Germinal center (tissue), 1 donor: ENCODE measurements at places on chromosomes 11 and 22.

- peak; percentile 65 for DNase-seq
These were observed 851 bp downstream of the PTDSS2 start for GRCh38 chr11:450809-451451.

DNA sequence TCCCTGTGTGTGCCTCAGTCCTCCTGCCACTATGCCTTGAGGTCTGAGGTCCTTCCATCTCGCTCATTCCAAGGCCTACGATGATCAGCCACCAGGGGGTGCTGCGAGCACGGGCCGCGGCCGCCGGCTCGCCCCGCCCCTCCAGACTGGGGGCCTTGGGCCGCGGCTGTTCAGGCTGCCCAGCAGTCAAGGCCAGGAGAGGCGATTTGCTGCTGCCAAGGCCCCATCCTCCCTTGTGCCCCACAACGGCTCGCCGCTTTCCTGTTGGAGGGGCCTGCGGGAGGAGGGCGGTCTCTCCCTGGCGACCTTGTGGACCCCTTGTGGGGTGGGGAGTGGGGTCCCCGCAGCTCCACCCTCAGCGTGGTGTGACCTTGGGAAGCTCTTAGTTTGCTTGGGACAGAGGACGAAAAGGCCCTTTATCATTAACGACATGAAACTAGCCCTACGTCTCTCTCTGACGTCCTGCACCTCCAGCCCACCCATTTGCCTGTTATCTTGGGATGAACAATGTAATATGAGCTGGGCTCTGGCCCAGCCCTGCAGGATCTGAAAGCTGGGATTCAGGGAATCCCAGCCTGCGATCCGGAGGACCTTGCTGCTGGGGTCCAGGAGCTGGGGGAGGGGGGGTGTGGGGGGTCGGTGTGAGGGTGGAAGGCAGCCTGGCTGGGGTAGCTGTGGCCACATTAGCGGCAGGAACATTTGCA is 5.3 kb upstream of the GALR3 start:
- peak; percentile 88 for DNase-seq

DNA sequence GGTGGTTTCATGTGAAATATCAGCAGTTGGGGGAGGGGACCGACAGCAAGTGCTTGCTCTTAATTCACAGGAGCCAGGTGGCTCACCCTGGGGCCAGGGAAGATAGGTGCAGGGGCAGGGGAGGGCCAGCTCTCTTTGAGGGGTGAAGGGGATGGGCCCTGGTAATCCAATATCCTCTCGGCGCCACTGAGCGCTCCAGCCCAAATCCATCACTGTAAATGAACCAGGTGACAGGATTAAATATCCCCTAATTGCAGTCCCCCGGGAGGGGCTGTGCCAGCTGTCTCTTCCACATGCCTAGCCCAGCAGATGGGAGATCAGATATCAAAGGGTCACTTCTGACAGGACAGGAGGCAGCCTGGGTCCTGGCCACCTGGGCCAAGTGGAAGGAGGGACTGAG is 531.8 kb upstream of the CADM1 start:
- DNase-seq: no peak

GRCh38 chr22:23553924-23554870 is 25.9 kb downstream of the IGLL1 start:
- no peak for DNase-seq

DNA sequence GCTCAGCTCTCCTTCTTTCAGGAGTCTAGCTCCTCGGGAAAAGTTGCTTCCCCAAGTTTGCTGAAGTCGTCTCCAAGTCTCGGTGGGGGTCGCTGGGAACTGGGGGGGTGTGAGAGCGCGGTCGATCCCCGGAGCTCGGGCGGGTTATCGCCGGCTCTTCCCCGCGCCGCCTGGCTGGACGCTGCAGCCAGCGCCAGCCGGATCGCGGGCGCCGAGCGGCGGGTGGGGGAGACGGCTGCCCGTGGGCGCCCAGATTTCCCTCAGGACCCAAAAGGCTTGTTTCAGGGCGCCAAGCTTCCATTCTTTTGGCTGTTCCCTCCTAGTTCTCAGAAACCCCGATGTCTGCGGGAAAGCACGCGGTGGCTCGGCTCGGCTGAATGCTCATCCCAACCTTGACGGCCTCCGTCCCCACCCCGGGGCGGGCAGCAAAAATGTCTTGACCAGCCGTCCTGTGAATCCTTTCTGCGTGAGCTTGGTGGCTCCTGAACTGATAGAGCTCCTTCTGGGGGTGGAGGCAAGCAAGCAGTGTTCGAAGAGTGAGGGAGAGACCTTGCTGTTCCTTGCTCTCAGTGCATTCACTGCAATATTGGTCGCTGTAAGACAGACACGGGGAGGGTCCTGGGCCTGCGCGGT is 1.7 kb downstream of the ZBTB16 start:
- no peak for DNase-seq

- DNase-seq: no peak
These were observed 48.6 kb upstream of the ADA2 start for GRCh38 chr22:17267661-17268330.

- no peak for DNase-seq
These were observed 8.8 kb upstream of the BMAL1 start for GRCh38 chr11:13268791-13269190.

DNA sequence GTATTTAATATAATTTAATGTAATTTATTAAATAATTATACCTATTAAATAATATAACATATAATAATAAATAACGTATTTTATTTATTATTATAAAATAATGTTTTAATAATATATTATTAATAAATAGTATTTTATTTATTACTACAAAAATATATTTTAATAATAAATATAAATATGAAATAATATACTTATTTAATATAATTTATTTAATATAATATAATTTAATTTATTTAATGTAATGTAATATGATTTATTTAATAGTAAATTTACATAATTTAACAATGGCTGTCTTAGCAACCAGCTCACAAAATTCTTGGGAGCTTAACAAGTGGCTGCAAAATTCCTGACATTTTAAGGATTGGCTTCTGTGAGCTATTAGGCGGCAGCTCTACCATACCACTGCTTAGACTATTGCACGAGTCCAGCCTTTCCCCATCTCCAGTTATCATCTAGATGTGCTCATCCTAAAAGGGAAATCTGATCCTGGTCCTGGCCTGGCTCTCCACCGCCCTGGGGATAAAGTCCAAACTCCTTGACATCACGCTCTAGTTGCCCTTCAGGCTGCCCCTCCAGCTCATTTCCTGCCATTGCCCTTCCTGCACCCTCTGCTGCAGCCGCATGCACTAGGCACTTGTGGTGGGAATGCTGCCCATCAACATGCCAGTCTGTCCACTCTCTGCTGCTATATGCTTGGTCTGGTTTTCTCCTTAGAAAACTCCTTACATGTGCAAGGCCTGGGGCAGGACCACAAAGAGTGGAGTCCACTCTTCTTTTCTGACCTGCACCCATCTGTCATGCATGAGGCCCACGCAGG is 9.8 kb downstream of the MMP20 start:
- no peak for DNase-seq

- no peak for DNase-seq
These were observed 37.8 kb upstream of the CELSR1 start for GRCh38 chr22:46574993-46575910.

DNA sequence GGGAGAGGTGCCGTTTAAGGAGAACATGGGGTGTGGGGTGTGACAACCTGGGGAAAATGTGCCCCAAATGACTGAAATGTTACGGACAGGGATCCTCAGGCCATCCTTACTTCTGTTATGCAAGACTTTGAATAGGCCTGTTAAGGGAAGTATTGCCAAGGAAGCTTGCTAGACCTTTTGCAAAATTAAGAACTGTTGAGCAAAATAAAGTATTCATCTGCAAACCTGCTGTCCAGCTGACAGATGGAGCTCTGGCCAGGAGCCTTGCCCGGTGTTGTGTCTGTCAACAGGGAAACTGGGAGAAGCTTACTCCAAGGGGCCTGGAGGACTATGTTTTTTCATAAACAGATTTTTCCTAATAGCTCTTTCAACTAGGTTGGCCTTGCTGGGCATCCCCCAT is 48.0 kb downstream of the FAT3 start:
- no peak for DNase-seq

DNA sequence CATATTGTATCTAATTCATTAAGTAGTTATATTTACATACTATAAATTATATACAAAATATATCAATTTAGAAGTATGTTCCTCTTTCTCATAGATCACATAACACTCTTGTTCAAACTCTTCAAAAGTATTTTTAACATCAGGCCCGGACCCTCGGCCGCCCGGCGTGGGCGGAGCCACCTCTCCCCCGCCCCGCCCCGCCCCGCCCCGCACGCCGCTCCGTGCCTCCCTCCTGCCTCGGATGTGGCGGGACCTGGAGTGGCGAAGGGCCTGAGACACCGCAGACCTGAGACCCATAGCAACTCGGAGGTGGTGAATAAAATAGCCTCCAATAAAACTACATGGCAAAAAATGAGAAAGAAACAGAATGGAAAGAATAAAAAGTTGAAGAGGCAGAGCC is 105.9 kb upstream of the BDNF start:
- DNase-seq: no peak

DNA sequence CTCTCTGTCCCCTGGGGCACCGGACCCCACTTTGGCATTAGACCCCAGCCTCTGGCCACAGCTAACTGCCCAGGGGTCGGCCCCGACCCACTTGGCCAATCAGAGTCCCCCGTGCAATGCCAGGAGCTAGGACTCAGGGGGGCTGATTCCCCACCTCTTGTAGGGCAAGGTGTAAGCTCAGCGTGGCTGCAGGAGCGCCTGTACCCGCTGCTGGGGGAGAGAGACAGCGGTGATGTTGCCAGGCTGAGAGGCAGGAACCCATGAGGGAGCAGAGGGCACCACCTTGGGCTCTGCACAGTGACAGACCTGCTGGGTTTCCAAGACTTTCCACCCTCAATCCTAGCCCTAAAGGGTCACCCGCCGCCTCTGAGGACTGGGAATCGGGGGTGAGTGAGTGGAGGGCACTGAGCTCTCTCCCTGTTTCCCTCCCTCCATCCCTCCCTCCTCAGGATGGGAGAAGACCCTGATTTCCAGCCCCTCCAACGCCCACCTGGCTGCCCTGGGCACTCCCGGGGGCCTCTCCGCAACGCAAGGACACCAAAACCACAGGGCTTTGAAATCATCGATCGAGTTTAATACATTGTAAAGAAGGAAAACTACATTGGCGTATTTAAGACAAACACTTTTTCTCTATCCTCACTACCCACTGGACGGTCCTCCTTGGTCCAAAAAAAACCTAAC is 128.4 kb downstream of the ARHGAP8 start:
- no peak for DNase-seq

- no peak for DNase-seq
These were observed 13.2 kb upstream of the PARVG start for GRCh38 chr22:44167501-44167900.

- DNase-seq: no peak
These were observed 9.4 kb downstream of the TRIM29 start for GRCh38 chr11:120128392-120129119.

- DNase-seq: no peak
These were observed 78.5 kb upstream of the OR5AK2 start for GRCh38 chr11:56910046-56910773.

- no peak for DNase-seq
These were observed 3.4 kb downstream of the LRRC51 start for GRCh38 chr11:72084076-72084475.

GRCh38 chr11:75200051-75200450 is 40.5 kb upstream of the TPBGL start:
- DNase-seq: no peak

DNA sequence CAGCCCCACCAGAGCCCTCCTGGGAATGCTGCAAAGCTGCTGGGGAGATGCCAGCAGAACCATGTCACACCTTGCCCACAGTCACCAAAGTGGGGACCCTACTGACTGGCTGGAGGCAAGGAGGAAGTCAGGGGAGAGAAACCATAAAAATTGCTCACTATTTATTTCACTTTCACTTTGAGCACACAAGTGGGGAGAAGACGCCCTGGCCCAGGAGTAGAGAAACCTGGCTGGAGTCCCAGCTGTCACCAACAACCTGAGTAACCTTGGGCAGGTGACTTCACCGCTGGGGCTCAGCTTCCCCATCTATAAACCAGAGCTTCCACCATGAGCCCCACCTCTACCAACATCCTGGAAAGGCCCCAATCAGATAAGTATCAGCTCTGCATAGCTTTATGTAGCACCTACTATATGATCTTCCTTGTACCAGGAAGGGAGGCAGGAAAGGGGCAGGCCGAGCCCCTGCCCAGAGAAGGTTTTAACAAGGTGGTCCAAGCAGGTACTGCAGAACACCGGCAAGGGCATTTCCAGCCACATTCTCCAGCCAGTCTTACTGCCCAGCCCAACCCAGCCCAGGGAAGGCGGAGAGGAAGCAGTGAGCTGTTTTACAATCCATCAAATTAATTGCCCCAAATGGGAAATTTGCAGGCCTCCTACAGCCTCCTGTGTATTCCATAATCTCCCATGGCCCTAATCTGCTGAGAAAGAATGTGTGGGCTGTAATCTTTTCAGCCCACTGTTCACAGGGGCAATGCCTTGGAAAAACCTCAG is 27.6 kb downstream of the PLEKHA7 start:
- peak; percentile 57 for DNase-seq

- no peak for DNase-seq
These were observed 259.5 kb downstream of the CADM1 start for GRCh38 chr11:115244758-115245157.
